Cardiac muscle cell (in vitro differentiated cells and primary cell): ENCODE measurements at places on chromosomes 7 and 10.

DNA sequence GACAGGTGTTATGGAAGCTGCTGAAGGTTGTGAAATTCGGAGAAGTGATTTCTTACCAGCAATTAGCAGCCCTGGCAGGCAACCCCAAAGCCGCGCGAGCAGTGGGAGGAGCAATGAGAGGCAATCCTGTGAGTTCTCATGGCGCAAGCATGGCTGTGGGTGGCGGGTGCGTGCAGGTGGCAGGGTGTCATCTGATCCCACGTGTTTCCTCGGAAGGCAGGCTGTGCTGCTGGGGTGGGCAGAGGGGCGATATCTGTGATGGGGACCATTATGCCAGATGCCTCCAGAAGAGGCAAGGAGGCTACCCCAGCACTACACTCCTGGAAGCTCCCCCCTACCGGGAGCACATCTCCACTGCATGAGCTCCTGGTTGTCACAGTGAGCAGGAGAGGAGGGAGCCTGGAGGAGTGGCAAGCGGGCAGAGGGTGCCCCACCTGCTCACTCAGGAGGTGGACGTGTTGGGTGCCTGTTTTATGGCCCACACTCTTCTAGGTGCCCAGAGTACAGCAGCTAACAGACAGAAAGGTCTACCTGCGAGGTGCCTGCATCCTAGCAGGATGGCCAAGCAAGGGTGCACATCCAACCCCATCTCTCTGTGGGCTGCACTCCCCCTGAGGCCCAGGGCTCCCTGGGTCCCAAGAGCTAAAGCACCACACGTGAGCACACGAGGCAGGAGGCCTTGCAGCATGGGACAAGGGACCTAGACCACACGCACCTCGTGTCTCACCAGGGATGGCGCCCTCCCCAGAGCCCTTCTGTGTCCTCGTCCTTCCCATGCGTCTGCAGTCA lies 204.7 kb downstream of the EBF3 start:
- no peak for DNase-seq

DNA sequence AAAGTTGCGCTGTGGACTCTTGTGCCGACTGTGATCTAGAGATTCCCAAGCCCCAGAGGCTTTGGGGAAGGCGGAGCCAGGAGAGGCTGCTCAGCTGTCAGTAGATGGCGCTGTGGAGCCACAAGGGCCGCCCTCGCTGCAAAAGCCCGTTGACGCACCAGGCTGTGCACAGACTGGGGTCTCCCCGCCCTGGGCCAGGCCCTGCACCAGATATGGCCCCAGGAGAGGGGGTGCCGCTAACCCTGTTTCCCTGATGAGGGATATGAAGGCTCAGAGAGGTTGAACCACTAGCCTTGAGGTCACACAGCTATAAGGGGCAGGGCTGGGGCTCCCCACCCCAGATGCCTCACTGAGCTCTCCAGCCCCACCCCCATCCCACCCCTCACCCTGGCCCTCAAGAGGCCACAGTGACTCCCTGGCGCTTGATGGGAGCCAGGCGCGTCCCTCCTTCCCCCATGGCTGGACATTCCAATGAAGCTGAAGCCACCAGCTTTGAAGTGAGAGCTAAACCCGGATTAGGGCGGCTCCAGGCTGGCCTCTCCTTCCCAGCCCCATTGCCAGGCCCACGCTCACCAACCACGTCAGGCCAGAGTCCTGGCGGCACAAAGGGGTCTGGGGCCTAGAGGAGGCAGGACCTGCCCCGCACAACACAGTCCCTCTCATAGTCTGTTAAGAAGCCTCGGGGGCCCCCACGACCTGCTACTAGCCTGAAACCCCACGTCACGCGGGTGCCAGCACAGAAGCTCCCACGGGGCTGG lies 26.4 kb downstream of the MYL10 start:
- peak; percentile 83 for DNase-seq

DNA sequence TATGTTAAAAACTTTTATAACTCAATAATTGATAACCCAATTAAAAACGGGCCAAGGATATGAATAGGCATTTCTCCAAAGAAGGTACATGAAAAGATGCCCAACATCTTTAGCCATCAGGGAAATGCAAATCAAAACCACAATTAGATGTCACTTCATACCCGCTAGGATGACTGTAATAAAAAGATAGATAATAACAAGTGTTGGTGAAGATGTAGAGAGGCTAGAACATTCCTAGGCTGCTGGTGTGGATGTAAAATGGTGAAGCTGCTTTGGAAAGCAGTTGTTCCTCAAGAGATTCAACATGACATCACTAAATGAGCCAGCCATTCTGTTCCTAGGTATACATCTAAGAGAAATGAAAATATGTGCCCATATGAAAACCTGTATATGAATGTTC lies 35.6 kb downstream of the CAMK1D start:
- DNase-seq: no peak

DNA sequence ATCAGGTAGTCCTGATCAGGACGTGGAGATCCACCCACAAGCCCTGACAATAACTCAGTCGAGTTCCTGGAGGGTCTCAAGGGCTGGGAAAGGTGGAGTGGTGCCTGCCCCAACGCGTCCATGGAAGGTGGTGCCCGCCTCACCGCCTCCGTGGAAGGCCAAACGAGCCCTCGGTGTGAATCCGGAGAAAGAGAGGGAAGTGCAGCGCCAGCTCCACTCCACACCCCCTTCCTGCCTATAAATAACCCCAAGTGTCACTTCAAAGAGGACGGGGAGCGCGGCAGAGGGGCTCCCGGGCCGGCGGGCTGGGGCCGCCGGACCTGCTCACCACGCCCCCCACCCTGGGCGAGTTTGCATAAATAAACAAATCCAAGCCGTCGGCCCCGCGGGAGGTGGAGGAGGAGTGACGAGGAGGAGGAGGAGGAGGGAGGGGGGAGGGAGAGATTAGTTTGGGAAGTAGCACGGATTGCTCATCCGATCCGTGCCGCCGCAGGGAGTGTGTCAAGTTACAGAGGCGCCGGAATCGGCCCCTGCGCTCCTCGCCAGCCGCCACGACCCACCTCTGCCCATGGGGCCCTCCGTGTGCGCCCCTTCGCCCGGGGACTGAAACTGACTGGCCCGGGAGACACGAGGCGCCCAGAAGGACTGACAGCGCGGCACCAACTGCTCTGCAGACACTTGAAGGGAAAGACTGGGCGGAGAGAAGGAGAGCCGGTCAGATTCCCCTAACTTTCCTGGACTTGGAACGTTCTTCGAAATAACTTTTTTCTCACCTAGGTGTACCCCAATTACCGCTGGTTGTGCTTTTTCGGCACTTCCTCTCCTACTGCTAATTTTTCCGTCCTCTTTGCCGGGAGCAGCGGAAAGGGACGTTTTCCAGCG lies at the start of gene COL13A1:
TSS of gene COL13A1 (plus strand) at position 473 of the 882 bp plus-strand sequence. CDS start 518 bp downstream, outside the sequence.
- peak; percentile 93 for DNase-seq

DNA sequence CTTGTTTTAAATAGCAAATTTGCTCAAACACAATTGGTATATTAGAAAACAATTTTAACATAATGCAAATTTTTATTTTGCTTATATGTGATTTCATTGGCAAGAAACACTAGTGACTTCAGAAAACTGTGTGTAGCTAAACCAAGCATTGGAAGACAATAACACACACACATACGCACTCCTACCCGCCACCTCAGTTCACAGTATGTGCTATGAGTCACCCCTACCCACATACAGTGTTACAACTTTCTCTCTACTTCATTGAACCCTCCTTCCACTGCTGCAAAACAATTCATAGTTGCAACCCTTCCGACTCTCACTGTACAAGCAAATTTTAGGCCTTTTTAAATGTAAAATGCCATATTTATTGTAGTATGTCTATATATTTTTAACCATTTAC lies 119.9 kb upstream of the THSD7A start:
- DNase-seq: no peak

GRCh38 chr7:27143950-27144780 lies 684 bp upstream of the HOXA5 start:
- DNase-seq: no peak

GRCh38 chr10:46995234-46995633 lies 84.0 kb downstream of the PTPN20 start:
- peak; percentile 6 for DNase-seq

- peak; percentile 25 for DNase-seq
Observed at GRCh38 chr10:31657434-31657872, 271.2 kb downstream of the ARHGAP12 start.

- no peak for DNase-seq
Observed at GRCh38 chr7:154757756-154758155, 245.2 kb downstream of the PAXIP1 start.

DNA sequence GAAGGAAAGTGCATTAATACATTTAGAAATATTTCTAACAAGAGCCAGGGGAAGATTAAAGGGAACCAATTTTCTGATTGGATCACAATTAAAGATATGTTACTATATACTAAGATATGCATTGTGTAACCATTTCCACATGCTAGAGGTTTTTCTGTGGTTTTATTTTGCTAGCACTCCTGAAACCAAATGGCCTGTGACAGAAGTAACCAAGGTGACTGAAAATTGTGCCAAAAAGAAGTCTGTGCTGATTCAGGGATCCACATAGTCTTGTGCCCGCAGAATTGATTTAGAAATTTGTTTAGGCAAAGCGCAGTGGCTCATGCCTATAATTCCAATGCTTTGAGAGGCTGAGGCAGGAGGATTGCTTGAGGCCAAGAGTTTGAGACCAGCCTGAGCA lies 1.8 kb downstream of the CC2D2B start:
- DNase-seq: no peak

- DNase-seq: peak; percentile 22
Observed at GRCh38 chr10:93198401-93199131, 124.9 kb downstream of the CYP26A1 start.
